ENCODE measurements at places on chromosomes 13 and 19.

DNA sequence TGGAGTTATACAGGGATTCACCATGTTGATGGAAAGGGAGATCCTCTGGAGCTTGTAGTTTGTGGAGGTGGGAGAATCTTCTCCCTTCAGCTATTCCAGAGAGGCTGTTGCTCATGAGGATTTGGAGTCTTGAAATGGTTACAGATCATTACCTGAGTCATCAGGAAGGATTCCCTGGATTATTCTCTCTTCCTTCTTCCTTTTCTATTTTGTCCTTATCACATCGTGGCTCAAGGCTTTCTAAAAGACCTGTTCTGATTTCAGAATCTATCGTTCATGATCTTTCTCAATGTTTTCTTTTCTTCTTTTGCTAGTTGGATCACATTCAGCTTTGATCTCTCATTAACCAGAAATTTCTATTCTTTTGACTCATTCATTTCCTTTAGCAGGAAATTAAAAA lies 196.0 kb downstream of the KLF5 start:
- no peak for DNase-seq

- no peak for DNase-seq
These were observed 25.6 kb downstream of the LRCH1 start for GRCh38 chr13:46578590-46578975.

- DNase-seq = no peak
These were observed 53.4 kb upstream of the KLF12 start for GRCh38 chr13:74187564-74187963.

DNA sequence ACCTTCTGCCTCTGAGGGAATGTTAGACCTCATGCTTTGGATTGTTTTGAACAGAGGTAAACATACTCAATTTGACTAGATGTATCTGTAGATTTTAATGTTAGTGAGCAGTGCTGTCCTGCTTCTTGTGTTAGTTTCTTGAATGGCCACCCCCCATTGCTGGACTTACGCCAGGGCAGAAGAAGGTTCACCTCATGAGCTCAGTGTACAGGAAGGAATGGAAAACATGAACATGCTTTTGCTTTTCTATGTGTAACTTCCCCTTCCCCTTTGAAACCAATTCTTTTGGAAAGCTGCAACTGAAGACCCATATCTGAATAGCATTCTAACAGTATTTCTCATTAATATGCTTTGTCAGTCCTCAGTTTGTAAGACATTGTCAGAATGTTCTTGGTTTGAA lies 32.3 kb downstream of the WASF3 start:
- DNase-seq = no peak

- no peak for DNase-seq
These were observed 1709.2 kb upstream of the PCDH20 start for GRCh38 chr13:63124863-63125262.

- DNase-seq = no peak
These were observed 61.2 kb downstream of the KLF2 start for GRCh38 chr19:16385821-16386220.

- DNase-seq = no peak
These were observed 8.5 kb downstream of the CCDC8 start for GRCh38 chr19:46404753-46405468.

DNA sequence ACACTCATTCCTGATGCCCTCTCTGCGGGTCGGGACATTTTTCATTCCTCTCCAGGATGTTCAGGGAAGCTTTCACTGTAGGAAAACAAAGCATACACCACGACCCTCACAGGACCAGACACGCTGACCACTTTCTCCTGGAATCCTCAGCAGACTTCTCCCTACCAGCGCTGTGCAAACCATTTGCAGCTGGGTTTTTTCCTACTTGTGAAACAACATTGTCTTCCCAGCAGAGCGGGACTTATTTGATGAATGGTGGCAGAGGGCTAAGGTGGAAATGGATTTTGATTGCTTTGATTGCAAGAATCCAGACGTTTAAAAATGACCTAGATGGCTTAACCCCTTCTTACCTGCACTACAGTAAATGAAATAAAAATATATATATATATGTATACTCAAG lies 265.9 kb downstream of the TBC1D4 start:
- DNase-seq = no peak

DNA sequence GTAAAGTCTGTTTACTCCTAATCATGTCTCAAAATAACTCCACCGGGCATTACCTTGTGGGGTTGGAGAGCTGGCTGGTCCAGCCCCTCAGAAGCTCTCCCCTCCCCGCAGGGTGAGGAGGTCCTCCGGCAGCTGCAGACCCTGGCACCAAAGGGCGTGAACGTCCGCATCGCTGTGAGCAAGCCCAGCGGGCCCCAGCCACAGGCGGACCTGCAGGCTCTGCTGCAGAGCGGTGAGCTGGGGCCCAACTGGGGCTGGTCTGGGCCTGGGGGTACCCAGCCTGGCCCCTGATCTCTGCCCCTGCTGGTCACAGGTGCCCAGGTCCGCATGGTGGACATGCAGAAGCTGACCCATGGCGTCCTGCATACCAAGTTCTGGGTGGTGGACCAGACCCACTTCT lies 20.2 kb downstream of the HIPK4 start:
- DNase-seq = no peak

GRCh38 chr13:113147206-113147605 lies 11.2 kb upstream of the PROZ start:
- no peak for DNase-seq

All from stimulated activated CD8-positive, alpha-beta memory T cell treated with anti-CD3 and anti-CD28 coated beads, Interleukin-4, amount 100 ng/mL, for 48 hours (primary cell).